ENCODE measurements at places on chromosomes 2 and 18.

DNA sequence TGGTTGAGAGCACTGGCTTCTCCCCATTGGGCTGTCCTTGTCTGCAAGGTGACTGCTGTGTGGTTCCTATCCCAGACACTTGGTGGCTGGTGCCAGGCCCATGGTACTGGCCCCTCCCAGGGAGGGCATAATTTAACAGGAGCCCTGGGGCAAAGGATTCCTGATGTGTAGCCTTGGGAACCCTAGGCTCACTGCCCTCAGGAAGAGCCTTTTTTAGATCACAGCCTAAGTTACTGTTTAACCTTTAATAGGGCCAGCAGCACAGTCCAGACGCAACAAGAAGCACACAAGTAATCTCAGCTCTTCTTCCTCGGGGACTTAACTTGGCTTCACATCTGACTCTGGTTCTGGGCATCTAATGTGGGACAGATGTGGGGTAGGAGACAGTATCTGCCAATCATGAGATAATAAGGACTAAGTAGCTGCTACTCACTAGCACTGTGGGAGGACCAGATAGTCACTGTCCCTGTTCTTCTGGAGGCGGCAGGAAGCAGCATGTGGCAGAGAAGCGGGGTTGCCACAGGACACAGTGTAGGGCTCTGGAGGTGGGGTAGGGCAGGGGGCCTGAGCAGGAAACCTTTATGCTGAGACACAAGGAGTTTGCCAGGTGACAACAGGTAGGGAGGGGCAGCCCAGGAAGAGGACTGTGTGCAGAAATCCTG is 136.3 kb downstream of the TMEM17 start:
- no peak for DNase-seq

- no peak for DNase-seq
Measured at GRCh38 chr2:55229221-55229620, 2.9 kb downstream of the CLHC1 start.

DNA sequence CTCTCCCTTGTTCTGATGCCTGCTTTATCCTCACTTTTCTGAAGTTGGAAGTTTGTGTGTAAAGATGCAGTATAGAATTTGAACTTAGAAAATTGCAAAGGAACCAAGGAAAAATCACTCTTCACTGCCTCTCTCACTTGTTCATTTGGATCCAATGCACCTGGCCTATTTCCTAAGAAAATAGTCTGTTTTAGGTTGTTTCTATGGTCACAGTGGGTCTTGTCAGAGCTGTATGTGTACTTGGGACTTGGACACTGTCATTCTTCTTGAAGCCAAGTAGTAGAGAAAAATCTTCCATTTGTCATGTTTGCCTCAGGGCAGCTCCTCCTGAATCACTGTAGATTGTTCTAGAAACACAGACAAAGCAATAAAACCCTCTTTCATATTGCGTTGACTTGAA is 80.3 kb upstream of the SESTD1 start:
- no peak for DNase-seq

- no peak for DNase-seq
Measured at GRCh38 chr2:165469417-165469816, at the start of gene CSRNP3. TSS of gene CSRNP3 (plus strand) at chr2:165469698. CDS start at chr2:165595066, 125,368 bp downstream.

DNA sequence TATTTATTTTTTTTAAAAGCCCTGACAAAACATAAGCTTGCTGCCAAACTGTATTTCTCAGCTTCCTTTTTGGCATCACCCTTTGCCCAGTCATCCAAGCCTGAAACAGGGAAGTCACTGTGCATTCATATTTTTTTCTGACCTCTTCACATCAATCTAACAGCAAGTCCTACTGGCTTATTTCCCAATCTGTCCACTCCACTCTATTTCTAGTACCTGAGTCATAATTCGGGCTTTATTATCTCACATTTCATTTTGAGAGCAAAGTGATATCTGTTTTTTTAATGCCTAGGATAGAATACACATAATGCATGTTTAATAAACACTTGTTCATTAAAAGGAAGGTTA is 5.1 kb downstream of the HNMT start:
- no peak for DNase-seq

DNA sequence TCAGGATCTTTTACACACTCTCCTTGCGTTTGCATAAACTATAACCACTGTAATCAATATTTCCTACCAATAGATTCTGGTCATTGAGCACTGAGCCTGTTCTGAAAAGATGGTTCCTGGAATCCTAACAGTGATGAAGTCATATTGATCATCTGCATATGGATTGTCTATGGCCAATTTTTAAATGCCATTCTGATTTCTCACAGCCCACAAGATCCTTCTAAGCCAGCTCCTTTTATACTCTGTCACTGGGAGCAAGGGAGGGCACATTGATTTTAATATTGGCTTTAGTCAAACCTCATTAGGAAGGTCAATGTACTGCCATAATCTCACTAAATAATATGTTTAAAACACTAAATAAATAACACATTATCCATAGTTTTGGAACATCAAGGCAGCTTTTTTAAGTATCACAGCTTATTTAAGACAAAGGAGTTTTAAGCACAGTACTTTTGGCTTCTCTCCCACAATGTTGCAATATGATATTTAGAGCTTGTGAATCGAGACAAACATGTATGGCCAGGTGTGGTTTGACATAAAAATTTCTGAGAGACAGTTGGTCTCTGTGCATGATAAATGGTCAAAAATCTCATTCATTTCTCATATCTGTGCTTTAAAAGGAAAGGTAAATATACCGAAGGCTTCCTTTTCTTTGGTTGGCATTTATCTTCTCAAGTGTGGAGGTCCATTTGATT is 267.3 kb downstream of the MTX2 start:
- no peak for DNase-seq

DNA sequence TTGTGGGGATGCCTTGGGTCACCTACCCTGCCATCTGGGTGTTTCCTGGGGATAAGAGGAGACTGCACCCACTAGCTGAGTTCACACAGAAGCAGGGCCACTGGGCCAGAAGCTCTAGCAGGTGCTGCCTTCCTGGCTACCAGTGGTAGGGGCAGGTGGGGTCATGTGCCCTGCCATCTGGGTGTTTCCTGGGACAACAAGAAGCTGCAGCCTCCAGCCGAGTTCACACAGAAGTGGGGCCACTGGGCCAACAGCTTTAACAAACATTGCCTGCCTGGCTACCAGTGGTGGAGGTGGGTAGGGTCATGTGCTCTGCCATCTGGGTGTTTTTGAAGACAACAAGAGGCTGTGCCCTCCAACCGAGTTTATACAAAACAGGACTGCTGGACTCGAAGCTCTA is 282.2 kb upstream of the SYT4 start:
- no peak for DNase-seq

DNA sequence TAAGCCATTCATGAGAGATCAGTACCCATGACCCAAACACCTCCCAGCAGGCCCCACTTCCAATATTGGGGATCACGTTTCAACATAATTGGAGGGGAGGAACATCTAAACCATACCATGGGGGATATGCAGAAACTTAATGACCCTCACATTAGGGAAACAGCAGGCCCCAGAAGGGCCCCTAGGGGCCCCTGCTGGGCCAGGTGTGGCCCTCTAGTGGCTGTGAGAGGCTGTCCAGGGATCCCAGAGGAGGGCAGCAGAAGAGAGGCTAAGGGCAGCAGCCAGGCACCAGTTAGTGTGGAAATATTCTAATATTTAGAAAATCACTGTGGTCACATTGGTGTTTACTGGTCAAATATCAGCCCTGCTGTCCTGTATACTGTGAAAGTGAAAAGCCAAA is 49.3 kb upstream of the ANKRD44 start:
- DNase-seq = no peak

DNA sequence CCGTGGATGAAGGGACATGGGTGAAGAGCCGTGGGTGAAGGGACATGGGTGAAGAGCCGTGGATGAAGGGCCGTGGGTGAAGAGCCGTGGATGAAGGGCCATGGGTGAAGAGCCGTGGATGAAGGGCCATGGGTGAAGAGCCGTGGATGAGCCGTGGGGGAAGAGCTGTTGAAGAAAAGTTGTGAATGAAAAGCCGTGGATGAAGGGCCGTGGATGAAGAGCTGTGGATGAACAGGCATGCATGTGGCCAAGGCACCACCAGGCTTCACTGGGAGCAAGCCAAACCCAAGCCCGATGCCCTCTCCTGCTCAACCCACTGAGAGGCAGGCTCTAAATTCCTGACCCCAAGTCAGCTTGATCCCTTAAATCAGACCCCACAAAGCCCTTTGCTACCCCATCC is 10.6 kb downstream of the OR6B3 start:
- no peak for DNase-seq

DNA sequence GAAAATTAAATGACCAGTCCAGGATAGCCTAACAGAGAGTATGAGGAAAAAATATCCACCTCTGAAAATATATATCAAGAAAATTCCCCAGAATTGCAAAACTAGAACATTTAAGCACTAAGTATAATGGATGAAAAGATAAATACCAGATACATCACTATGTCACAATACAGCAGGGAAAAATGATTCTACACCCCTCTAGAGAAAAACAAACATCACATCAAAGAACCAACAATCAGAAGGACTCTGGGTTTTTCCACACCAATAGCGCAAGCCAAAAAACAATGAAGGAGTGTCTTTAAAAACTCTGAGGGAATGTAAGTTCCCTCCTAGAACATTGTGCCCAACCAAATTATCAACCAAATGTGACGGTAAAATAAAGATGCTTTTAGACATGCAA is 13.7 kb downstream of the BUB1 start:
- no peak for DNase-seq

- DNase-seq = no peak
Measured at GRCh38 chr18:26804519-26804918, 61.0 kb downstream of the AQP4 start.

DNA sequence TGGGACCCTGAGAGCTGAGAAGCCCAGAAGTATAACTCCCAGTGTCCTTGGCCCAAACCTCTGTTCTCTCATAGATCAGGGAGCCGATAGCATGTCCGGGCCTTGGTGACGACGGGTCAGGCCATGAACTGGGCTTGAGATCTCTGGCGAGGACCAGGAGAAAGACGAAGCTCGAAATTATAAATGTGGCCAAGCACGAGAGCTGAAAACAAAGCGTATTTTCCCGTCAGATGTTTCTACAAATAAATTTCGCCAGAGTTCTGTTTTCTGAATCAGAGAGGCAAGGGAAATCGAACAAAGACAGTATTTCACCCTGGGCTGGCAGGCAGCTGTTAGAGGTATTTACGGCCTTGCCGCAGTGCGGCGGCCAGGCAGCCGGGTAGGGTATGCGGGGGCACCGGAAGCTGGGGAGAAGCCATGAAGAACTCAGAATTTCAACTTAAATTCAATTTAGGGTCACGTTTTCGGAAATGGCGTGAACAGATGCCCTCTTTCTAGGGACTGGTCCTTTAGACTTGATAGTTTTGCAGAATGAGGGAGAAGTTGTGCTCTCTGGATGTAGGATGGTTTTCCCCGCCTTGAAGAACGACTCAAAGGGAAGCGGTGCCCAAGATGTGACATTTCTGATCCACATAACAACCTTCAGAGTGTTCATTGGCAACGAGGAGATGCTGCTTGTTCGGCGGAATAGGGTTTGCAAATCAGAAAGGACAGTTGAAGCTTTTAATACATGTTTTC is 9.6 kb downstream of the HOXD8 start:
- DNase-seq = no peak

DNA sequence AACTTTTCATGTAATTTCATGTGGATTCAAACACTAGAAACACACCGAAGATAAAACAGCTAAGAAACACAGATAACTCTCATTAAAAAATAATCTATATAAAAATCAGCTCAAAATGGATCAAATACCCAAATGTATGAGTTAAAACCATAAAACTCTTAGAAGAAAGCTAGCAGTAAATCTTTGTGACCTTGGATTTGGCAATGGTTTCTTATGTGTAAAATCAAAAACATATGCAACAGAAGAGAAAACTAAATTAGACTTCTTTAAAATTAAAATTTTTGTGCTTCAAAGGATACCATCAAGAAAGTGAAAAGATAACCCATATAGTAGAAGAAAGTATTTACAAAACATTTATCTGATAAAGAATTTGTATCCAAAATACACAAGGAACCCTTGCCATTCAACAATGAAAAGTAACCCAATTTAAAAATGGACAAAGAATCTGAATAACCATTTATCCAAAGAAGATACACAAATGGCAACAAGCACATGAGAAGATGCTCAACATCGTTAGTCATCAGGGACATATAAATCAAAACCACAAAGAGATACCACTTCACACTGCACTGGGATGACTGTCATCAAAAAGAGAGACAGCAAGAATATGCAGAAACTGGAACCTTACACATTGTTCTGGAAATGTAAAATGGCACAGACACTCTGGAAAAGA is 27.5 kb downstream of the GAREM1 start:
- no peak for DNase-seq

DNA sequence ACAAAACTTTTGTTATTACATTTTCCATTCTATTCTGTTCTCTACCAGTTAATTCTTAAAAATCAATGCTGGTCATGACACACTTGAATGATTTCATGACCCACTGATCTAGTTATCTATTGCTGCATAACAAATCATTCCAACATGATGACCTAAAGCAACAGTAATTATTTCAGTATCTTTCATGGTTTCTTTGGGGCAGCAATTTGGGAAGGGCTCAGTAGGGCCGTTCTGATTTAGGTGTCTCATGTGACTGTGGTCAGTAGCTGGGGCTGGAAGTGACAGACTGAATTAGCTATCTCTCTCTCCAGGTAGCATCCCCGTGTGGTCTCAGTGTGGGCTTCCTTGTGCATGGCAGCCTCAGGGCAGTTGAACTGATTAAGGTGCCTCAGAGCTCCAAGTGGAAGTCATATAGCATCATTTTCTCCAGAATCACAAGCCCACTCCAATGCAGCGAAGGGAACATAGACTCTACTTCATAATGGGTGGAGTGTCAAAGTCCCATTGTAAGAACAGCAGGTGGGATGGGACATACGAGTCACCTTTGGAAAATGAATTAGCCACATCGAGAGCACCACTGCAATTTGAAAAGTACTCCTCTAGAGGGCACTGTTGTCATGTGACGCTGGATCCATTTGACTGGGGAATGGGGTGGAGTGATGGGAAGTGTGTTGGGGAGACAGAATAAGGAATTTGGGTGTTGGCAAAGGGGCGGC is 39.1 kb upstream of the FAM136A start:
- no peak for DNase-seq

DNA sequence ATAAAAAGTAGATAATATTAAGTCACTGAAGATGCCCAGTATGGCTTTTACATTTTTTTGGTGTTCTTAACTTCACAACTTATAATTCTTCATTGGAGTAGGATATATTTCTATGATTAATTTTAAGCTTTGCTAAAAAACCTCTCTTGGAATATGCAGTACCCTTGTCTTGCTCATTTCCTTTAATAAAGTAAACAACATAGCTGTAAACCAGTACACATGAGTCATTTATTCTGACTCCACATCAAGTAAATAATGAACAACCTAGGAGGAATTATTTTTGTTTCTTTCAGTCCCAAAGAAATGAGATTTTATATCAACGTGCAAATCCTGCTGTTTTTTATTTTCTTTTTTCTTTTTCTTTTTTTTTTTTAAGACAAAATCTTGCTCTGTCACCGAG is 869.1 kb downstream of the CNTNAP5 start:
- no peak for DNase-seq

Data from activated CD8-positive, alpha-beta memory T cell treated with anti-CD3 and anti-CD28 coated beads for 1 hour (primary cell).